ENCODE measurements at places on chromosomes 7 and 10.

- no peak for DNase-seq
These were observed 161.4 kb downstream of the ELMO1 start for GRCh38 chr7:37287131-37287855.

DNA sequence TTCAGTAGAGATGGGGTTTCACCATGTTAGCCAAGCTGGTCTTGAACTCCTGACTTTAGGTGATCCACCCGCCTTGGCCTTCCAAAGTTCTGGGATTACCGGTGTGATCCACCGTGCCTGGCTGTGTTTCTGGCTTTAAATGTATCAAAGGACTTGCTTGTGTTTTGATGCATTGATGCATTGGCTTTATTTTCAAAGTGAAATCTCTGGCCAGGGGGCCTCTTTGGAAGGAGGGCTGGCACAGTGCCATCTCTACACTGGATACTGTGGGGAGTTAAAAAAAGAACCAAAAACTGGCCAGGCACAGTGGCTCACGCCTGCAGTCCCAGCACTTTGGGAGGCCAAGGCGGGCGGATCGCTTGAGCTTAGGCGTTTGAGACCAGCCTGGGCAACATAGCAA is 16.0 kb downstream of the MNX1 start:
- DNase-seq, result no peak

DNA sequence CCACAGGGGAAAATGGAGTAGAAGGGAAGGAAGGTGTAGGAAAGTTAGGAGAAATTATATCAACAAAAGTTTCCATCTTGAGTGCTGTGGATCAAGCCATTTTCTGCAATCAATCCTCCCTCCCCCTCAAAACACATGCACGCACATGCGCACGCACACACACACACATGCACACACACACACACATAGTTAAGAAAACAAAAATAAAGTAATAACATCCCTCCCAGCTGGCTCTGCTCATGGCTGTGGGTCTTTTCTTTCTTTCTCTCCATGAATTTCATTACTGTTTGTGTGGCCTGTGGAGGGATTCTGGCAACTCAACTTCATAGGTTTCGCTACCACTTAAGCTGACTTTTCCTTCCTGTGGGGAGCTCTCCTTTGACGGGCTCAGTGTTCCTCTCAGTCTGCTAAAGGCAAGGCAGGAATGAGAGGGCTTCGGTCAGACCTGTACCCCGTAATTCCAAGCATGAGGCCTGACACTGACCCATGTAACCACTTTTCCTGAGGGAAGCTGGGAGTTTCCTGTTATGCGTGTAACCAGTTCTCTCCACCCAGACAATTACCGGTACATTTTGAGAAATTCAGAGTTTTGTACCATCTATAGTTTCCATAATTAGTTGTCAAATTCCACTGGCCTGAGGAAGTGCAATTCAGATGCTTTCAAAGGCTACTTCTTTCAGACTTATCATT is 79.8 kb downstream of the ZNF92 start:
- no peak for DNase-seq

GRCh38 chr10:89808842-89809241 is 107.5 kb downstream of the KIF20B start:
- no peak for DNase-seq

- no peak for DNase-seq
These were observed 711.2 kb downstream of the GRID1 start for GRCh38 chr10:85655411-85655810.

DNA sequence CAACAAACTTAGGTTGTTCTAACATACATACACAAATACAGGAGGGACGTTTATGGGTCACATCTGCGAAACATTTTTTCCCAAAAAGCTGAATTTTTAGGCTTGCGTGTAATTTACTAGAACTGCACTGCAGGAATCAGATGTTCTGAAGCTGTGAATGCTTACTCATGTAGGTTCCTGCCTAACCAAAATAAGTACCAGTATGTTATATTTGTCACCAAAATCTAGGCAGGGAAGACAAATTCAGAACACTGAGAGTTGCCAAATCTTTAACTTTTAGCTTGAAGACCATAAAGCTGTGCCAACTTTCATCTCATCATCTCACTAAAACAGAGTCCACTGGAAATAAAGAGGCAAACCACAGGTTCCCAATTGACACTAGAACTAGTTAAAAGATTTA is 5.7 kb downstream of the UBE2H start:
- no peak for DNase-seq

DNA sequence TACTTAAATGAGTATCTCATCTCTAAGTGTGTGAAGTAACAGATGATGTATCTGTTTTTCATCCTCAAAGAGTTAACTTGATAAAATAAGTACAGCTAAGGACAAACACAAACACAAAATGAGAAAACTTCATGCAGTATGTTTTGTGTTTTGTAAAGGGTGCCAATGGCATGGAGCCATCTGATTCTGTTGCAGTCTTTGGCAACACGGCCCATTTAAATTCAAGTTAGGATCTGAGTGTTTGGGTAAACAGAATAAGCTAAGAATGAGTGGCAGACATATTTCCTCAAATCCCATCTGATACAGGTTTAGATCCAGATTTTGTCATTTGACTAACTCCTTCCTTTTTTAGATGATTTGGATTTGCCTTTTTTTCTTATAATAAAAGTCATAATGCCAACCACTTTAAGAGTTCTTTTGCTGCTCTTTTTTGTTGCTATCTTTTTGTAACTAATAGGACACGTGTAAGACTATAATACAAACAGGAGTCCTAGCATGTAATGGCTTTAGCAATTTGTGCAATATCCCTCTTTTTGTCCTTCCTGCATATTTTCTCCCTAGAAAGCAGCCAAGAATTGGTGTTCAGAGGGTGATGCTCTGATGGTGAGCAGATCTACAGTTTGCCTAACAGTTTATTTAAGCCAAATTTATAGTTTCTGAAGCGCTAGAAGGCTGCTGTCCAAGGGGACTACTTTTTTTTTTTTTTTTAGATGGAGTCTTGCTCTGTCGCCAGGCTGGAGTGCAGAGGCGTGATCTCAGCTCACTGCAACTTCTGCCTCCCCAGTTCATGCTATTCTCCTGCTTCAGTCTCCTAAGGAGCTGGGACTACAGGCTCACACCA is 18.9 kb upstream of the ACTA2 start:
- DNase-seq, result no peak

DNA sequence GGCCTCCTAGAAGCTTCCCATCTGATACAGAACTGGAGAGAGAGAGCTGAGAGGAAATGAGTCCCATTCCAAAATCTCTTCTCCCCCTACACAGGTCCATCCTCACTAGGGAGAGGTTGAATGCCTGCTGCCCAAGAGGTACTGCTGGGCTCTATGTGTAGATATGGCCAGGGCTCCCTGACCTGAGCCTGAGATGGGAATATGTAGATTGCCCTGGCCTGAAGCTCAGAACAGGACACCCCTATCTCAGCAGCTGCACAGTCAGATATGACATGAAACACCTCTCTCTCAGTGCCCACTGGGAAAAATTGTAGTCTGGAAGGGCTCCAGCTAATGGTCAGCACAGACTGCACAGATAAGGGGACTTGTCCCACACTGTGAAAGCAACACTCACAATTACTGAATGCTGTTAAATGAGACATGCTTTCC is 3.1 kb upstream of the IFIT1B start:
- DNase-seq, result no peak

- no peak for DNase-seq
These were observed 90.3 kb downstream of the TRRAP start for GRCh38 chr7:98968621-98969020.

GRCh38 chr7:1348096-1348822 is 111.0 kb downstream of the MICALL2 start:
- DNase-seq, result no peak

GRCh38 chr10:115945701-115946445 is 327.1 kb downstream of the GFRA1 start:
- peak; percentile 39 for DNase-seq

- DNase-seq, result peak; percentile 9
These were observed 162.4 kb downstream of the AGMO start for GRCh38 chr7:15399441-15399840.

DNA sequence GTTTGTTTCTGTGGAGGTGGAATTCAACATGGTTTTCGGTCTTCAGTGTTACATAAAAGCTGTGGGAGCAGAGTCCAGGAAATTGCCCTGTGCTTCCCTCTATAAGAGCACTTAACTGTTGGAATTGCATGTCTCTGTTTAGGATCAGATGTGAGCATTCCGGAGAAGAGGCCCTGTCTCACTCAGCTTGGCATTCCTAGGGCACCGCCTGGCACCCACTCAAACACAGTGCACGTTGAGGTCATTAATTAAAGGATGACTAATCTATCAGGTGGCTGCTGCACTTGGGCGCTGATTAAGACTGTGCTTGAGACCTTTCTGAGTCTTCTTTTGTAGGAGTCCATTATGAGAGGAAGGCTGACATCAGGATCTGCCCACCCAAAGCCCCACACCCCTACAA is 82.8 kb upstream of the VIPR2 start:
- no peak for DNase-seq

DNA sequence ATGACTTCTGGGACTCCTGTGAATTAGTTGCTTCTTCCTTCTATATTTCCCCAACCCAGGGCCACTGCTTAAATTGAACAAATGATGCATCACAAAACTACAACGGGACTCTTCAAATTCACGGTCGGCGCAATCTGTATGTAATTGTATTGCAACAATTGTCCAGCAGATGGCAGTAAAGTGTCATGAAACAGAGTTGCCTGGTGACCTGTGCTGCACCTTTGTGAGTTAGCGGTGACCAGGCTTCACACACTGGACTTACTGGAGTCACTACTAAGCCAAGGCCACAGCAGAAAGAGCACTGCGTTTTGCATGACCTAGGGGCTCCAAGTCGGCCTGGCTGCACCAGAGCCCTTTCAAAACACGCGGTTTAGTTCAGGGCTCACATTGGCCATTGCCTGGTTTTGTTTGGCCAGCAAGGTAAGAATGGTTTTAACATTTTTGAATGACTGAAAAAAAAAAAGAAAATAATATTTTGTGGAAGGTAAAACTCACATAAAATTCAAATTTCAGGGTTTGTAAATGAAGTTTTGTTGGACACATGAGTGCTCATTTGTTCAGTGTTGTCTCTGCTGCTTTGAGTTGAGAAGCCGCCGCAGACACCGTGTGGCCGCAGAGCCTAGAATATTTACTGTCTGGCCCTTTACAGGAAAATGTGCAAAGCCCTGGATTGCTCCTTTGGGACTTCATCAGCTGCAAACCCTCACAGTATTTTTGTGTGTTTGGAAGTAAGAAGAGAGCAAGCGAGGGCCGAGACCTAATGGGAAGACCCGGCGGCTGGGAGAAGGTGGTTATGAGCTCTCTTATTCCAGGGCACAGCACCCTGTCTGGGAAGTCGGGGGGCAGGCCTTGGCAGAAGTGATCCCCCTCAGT is 23.2 kb upstream of the ZNF32 start:
- DNase-seq, result peak; percentile 48

GRCh38 chr10:123402656-123403055 is 248.5 kb downstream of the BUB3 start:
- DNase-seq, result no peak

- DNase-seq, result no peak
These were observed 191.1 kb upstream of the BMPER start for GRCh38 chr7:33714208-33714607.

DNA sequence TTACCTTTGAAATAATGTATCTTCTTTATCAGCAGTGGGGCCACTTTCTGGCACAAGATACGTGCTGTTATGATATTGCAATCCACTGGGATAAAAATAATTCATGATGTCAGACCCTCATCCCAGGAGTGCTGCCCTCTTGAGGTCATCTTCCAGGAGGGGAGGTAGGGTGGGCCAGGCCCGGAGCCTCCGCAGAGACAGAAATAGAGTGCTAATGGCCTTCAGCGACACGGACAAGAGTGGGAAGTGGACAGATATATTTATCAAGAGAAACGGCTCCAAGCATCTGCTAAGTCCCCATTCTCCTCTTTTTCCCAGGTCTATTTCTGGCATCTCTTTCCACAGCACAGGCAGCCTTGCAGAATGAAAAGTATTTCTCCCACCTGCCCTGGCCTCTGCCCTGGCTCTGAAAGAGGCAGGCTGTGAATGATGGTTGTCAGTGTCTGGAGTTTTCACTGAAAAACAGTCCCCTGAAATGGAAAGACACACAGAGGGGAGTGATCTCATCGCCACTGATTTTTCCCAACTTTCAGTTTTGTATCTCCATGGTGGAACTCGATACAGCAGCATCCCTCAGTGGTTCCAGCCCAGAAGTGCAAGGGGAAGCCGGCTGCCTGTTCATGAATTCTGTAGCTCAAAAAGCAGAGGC is 251.7 kb upstream of the MYO3A start:
- DNase-seq, result no peak

GRCh38 chr7:116171094-116171493 is 39.2 kb upstream of the TES start:
- no peak for DNase-seq

- no peak for DNase-seq
These were observed 133.9 kb upstream of the FEZF1 start for GRCh38 chr7:122438492-122438891.

- DNase-seq, result peak; percentile 30
These were observed 119.0 kb upstream of the LANCL2 start for GRCh38 chr7:55246171-55246570.

DNA sequence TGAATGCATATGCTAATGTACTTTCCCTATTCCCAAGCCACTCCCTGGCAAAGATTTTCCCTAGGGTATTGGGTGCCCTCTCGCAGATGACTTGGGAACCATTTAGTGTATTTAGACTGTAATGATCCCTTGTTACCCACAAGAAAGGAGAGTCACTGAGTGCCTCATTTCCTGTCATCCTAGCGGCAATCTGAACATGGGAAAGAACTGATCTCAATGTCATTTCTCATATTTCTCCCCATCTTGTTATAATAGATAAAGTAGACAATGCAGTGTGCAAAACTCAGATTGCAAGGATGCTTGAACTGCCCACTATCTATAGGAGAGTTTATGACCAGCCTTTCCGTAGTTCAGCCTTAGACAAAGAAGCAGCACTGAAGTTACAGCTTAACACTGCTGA is 123.3 kb downstream of the MICU1 start:
- peak; percentile 7 for DNase-seq

- DNase-seq, result no peak
These were observed 7.2 kb downstream of the VSIR start for GRCh38 chr10:71765906-71766716.

GRCh38 chr10:44975431-44976331 is 2.9 kb downstream of the DEPP1 start:
- DNase-seq, result peak; percentile 19

DNA sequence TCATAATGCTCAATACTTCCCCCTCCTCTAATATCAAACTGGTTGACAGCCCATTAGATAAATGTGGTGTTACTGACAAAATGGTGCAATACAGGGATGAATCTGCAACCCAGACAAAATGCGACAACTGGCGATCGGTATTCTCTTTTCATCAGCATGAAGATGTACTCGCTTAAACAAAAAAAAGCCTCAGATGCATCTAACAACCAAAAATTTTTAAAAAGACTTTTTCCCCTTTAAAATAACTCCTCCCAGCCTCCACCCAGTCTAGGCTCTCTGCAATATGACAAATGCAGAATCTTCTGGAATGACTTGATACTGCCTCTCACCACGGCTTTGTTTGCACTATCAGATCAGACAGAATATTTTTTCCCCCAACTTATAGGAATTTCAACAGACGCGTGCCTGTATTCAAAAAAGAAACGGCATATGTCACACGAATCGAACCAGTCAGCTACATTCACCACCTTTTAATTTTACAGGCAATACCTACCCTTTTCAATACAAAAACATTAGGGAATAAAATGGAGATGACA is 1.2 kb downstream of the YWHAG start:
- no peak for DNase-seq

GRCh38 chr10:33306701-33307519 is 27.6 kb downstream of the NRP1 start:
- peak; percentile 74 for DNase-seq
